NCI-H2081 (cell line): ENCODE measurements at places on chromosomes 1 and 21.

- no peak for DNase-seq
Measured at GRCh38 chr1:11691928-11692711, 610 bp downstream of the DRAXIN start.

GRCh38 chr1:53172426-53173128 lies 24.0 kb upstream of the CPT2 start:
- DNase-seq, result no peak

DNA sequence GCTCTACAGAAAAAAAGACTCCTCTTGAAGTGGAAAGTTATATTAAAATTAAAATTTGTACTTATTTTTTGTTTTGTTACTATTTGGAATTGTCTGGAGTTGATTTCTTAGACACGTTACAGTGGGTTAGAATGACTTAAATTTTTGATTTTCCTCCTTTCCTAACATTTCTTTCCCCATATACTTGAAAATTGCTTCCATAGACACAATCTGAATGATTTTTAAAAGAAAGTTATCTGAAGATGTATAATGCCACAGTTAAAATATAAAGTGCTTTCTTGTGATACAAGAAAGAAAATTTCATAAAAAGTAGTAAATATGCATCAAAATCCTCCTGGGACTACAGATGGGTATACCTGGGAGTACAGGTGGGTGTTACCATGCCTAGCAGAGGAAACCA lies 2.3 kb downstream of the HS2ST1 start:
- no peak for DNase-seq

DNA sequence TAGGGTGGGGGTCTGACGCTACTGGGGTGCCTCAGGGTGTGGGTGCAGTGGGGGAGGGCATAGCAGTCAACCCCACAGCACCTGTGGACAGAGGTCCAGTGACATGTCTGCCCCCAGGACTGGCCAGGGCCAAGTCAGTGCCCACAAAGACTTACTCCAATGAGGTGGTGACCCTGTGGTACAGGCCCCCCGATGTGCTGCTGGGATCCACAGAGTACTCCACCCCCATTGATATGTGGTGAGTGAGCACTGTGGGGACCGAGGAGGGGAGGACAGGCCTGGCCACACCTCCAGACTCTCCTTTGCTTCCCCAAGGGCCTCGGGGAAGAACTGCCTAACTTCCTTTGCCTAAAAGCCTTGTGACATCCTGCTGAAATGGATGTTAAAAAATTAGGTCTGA lies 23.5 kb downstream of the CDK18 start:
- DNase-seq, result no peak

- no peak for DNase-seq
Measured at GRCh38 chr1:197024460-197024859, 42.6 kb downstream of the F13B start.

DNA sequence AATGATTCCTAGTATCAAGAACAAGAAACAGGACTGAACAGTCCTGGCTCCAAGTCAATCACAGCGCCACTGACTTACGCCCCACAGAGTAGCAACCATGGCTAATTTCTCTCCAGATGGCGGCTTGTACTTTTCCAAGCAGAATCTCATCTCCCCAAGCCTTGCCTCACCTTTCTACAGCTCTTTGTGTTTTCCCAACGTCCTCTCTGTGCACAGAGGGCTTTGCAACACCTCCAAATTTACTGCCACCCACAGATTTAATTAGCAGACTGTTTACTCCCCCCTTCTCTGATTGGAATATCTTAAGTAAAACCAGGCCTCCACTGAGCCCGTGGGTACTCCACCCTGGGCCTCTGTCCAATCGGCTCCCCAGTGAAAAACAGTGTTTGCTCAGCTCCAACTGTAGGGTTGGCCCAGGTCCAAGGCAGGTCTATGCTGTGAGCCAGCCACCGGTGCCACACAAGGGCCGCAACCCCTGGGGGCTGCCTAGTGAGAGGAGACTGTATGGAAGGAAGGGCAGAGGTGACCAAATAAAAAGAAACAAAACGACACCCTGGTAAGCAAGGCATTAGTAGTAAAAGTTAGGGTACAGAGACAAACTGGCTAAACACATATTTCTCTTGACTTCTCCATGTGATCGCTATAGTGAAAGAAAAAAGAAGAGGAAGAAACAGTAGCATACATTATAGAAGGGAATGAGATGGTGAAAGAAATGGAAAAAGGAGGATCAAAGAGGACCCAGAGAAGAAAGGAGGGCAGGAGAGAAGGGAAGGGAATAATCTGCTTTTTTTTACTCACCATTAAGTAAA lies 128.4 kb upstream of the SOD1 start:
- DNase-seq, result peak; percentile 96

- no peak for DNase-seq
Measured at GRCh38 chr21:33387294-33387693, 15.9 kb upstream of the IFNGR2 start.

- no peak for DNase-seq
Measured at GRCh38 chr1:19514391-19514831, 29.1 kb upstream of the CAPZB start.

DNA sequence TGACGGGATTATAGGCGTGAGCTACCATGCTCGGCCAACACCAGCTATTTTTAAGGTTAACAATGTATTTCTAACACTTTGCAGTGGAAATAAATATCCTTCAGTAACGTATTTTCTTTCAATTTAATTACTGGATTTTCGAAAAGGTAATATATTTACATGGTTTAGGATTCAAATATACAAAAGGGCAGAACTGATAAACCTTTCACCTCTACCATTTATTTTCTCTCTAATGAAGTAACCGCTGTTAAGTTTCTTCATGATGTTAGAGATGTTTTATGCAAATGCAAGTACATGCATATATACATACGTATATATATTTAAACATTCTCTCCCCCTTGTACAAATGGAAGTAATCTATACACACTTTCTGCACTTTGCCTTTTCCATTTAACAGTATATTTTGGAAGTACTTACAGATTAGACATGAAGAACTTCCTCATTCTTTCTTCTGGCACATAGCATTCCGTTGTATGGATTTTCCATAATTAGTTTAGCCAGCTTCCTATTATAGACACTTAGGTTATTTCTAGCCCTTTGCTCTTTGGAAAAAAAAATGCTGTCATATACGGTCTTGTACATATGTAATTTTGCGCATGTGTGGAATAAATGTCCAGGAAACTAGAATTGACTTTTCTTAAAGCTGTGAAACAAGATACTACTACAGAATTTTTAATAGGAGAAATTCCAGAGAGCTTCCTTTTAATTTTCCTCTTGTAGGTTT lies 14.9 kb upstream of the HJV start:
- DNase-seq, result peak; percentile 73

GRCh38 chr1:163668472-163668871 lies 346.7 kb downstream of the NUF2 start:
- no peak for DNase-seq

DNA sequence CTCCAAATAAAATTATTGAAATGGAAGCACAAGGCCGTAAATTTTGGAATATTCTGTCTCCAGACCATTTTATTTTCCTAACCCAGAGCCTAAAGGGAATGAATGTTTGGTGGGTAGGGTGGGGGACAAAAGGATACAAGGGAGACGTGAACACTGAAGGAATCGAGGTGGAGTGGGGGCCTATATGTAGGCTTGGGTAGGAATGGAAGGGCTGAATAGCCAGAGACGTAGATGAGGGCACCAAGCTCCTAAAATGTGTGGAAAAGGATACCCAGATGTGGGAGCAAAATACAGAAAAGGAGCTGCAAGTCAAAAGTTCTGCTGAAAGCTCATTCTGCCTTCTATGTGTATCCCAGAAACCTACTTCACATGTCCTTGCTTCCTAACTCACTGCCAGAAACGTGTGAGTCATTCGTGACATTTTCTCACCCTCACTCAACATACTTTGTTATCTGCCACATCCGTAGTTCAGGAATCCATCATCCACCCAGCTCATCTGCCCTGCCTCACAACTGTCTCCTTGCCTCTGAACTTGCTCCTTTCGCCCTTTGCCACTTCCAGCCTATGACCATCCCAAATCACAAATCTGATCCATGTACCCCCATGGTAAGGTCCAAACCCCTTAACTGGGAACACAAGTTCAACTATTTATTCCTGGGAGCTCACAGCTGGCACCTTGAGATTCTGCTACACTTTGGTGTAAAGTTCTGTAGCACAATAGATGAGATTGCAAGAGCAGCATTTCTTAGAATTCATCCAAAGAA lies 84.1 kb upstream of the PRDX6 start:
- no peak for DNase-seq

GRCh38 chr1:226176870-226177269 lies 9.7 kb downstream of the ACBD3 start:
- no peak for DNase-seq

- no peak for DNase-seq
Measured at GRCh38 chr1:162303004-162303344, 73.7 kb downstream of the SPATA46 start.

DNA sequence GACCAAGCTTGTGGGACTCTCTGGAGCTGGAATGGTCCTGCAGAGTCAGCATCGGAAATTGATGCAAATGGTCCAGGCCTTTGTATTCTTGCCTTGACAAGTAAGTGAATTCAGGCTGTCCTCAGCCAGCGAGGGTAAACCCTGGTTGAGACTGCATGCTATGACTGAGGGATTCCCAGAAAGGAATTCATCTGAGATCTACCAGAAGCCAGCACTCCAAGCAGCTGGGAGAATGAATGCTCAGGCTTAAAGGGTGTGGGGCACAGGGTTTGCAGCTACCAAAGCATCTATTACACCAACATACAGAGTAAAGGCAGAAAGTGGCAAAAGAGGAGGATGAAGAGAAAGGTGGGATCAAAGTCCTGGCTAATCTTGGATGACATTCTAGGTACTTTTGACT lies 257.0 kb upstream of the LYPLAL1 start:
- DNase-seq, result no peak
